Left lung (tissue), 14 donors: ENCODE measurements at places on chromosomes 7 and 10. TPM values are rescaled to one million over a fixed set of nuclear protein-coding genes. Genes with fewer than 3 reads are reported as not detected.

The CHST15 gene
- total RNA-seq, result 53.3 TPM

The TRIM74 gene
- not detected for total RNA-seq

The ATOH7 gene
- total RNA-seq, result not detected

The CNPY1 gene
- not detected for total RNA-seq

The TIMM23B gene
- 15.5 TPM for total RNA-seq

The FKBP6 gene
- not detected for total RNA-seq

The ARID5B gene
- total RNA-seq, result 29.9 TPM
